ENCODE measurements at places on chromosomes 4 and X.

- no peak for DNase-seq
These were observed 58.5 kb upstream of the TTC29 start for GRCh38 chr4:147003956-147004809.

- DNase-seq: no peak
These were observed 69.7 kb upstream of the PGRMC2 start for GRCh38 chr4:128357286-128357685.

GRCh38 chrX:85591536-85591935, 212.1 kb upstream of the POF1B start:
- no peak for DNase-seq

- DNase-seq: no peak
These were observed 8.0 kb upstream of the CPEB2 start for GRCh38 chr4:14994242-14994641.

DNA sequence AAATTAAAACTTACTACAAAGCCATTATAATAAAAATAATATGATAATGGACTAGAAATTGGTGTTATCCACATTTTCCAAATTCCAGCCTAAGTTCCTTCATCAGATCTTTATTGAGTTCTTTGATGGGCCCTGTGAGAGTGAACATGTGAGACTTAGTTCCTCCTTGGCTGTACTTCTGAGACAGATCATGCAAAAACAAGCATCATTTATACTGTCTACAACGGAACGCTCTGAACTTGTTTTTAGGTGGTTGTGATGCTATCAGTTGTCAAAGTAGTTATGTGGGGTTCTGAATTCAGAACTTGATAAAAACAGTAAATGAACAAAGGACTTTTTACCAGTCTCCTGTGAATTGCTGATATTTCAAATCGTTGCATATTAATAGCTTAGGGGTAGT, 48.9 kb downstream of the JADE3 start:
- DNase-seq: no peak

GRCh38 chr4:14289708-14290107, 662.2 kb upstream of the BOD1L1 start:
- DNase-seq: no peak

GRCh38 chr4:5213087-5213595, 161.9 kb downstream of the STK32B start:
- DNase-seq: no peak

GRCh38 chrX:84363663-84364062, 138.6 kb downstream of the HDX start:
- DNase-seq: no peak

DNA sequence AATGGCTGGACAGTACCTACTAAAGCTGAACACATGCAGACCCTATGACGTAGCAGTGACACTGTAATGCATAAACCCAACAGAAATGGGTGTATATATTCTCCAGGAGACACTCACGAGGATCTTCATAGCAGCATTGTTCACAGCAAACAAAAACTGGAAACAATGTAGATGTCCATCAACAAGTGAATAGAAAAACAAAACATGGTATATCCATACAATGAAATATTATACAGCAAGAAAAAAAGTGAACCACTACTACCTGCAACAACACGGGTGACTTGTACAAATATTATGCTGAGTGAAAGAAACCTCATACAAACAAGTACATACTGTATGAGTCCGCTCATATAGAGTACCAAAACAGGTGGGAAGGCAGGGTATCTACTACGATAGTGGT, 16.5 kb downstream of the ARHGEF6 start:
- no peak for DNase-seq

DNA sequence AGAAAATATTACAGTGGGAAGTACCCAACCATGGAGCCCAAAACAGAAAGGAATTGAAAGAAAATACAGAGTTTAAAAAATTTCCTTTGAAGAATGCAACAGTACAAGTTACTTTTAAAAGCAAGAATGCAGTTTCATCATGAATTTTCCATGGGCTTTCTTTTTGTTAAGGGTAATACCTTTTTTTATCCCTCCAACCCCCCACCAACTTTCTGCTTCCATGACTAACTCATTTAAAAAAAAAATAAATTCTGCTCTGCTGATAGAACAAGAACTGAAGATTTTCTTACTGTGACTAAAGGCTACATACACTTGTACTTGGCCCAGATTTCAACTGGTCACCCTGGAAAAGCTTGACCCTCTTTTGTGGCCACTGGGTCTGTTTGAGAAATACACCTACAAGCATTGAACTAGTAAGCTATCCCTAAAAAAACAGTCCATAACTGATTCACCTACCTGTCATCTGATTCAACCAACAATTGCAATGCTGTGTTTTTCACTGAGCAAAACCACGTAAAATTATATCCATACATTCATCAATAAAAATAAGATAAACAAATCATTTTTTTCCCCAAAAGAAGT, 214.2 kb downstream of the NSUN7 start:
- DNase-seq: no peak

DNA sequence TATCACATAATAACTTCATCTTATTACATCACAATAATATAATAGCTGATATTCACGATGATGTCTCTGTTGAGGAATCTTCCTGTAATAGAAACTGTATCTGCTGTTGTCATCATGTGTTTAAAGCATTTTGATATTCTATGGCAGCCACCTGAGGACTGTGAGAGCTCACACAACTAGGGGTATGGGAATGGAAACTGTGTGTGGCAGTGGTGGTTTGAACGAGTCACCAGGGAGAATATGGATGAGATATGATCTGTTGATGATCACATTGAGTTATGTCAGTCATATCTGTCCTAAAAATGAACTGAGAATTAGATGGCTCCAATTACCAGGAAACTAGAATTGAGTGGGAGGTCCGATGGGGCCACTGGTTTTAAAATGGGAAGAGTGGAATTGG, 169.6 kb downstream of the MID1IP1 start:
- no peak for DNase-seq

- DNase-seq: no peak
These were observed 512.0 kb upstream of the NR3C2 start for GRCh38 chr4:148954011-148954749.

DNA sequence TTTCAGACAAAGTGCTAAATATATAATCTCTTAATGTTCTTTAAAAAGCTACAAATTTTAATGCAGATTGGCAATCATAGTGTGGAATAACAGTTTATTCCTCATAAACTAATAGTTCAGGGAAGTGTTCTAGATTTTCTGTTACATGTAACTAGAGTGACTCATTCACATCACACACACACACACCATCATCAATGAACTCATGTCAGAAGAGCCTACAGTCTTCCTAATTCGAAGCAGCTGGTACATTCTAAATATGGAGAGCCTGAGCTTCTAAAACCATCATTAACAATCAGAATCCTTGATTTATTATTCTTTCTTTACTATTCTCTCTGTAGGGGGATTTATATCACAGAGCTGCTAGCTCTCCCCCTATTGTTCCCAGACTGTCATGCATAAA, 49.6 kb downstream of the DKK2 start:
- DNase-seq: no peak

DNA sequence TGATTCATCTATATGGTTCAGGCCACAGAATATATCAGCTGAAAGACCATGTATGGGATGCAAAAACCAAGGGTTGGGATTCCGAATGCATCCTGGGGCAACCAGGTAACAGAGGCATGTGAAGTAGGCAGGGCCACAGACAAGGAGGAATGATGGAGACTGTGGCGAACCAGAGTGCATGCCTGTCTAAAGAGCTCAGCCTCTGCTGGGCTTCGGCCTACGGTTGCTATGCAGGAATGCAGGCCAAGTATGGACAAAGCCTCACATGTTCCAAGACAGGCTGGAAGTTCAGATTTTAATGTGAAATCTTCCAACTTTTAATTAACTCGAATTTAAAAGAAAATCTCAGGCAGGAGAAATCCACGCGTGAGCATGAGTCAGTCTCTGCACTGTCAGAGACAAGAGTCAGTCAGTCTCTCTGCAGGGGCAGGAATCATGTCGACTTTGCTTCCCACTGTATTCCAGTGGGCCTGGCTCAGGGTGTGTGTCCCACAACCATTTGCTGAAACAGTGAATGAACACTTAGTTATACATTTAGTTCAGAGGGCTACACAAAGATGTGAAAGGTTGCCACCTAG, 344.4 kb downstream of the UNC5C start:
- no peak for DNase-seq

DNA sequence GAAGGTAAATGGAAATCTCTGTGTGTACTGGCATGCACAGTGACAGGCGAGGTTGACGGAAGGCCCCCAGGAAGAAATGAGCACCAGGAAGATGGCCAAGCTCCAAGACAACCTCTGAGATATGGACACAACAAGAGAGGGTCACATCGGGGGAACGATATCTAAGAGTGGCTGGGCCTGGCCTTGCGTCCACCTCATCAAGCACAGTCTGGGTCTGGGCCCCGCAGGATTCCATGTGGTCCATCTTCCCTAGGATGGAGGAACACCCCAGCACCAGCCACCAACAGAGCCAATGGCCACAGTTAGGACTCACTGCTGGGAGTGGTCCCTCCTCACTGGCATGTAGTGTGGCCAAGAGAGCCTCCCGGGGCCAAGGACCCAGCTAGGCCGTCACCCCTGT, 272.6 kb upstream of the AGTR2 start:
- DNase-seq: no peak

GRCh38 chrX:118506805-118507480, 11.3 kb downstream of the DOCK11 start:
- no peak for DNase-seq

DNA sequence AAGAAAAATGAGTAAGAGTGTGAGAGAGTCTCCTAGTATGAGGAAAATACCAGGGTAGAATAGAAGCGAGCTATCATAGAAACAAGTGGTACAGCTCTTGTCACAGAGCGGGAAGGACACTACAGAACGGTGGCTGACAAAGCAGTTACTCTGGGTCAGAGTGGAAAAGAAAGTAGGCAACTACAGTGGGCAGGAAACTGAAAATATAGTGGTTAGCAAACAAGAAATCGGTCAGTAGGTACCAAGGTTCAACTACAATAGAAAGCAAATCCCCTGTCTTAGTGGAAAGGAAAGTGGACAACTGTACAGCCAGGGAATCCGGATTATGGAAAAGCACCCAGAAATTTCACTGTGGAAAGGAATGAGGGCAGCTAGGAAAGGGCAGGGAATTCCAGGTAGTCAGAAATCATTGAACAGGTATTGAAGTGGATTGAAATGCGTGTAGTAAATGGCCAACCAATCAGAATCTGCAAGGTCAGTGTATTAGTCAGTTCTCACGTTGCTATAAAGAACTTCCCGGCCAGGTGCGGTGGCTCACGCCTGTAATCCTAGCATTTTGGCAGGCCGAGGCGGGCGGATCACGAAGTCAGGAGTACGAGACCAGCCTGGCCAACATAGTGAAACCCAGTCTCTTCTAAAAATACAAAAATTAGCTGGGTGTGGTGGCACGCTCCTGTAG, 219.6 kb upstream of the DIAPH2 start:
- DNase-seq: no peak

GRCh38 chr4:3193531-3194203, 55.3 kb upstream of the MSANTD1 start:
- DNase-seq: no peak

- DNase-seq: no peak
These were observed 326.4 kb downstream of the PPP3CA start for GRCh38 chr4:101020956-101021355.

DNA sequence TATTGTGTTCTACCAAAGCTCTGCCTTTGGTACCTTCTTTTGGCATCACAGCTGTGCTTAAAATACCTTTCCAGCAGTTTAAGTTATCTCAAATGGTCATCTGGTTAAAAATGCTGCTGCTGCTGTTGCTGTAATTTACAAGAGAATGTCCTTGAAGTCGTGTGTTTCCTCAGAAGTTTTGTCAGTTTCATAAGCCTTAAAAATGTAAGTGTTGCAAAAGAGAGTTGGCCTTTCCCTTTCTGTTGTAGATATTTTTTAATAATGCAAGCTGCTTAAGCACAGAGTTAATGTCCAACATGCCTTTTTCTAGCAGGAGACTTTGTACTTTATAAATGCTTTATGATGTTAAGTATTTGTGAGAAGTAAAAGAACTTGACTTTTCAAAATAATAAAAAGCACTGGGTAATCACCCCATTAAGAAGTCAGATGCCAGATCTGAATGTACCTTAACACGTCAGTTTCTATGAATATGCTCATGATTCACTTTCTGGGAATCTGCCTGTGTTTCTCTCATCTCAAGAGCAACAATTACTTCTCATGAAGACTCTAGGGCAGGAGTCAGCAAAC, 35.3 kb upstream of the TENM3 start:
- DNase-seq: no peak

DNA sequence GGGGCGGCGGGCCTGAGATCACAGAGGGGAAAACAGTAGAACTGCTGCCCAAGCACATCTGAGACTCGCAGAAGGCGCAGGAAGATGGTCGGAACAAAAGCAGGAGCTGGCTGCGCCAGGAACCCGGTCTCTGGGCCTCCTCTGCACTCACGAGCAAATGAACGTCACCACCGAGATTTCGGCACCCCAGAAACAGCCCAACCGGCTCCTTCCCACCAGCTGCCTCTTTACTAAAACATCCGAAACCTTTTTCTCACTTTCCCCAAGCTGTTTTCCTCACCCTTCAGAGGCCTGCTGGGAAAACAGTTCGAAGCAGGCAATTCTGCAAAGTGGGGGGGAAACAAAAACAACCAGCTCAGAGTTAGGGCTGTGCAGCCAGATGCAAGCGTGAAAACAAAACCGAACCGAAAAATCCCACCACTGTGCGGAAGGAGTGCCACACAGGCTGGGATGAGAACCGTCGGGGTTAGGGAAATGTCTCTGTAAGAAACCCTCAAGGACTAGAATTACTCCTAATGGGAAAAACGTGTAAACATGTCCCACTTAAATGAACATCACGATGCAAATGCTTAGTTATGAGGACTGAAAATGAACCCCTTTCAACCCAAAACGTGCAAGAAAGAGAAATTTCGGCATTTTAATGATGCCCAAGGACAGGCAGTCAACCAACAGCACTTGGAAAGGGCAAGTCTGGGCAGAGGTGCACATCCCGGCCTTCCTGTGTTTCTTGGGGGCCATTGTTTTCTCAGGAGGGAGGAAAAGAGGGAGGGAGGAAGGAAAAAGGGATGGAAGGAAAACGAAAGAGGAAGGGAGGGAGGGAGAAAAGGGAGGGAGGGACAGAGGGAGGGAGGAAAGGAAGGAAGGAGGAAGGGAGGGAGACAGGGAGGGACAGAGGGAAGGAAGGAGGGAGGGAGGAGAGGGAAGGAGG, 15.8 kb downstream of the DHRSX start:
- peak; percentile 34 for DNase-seq

GRCh38 chrX:138877746-138878145, 166.2 kb upstream of the FGF13 start:
- no peak for DNase-seq

DNA sequence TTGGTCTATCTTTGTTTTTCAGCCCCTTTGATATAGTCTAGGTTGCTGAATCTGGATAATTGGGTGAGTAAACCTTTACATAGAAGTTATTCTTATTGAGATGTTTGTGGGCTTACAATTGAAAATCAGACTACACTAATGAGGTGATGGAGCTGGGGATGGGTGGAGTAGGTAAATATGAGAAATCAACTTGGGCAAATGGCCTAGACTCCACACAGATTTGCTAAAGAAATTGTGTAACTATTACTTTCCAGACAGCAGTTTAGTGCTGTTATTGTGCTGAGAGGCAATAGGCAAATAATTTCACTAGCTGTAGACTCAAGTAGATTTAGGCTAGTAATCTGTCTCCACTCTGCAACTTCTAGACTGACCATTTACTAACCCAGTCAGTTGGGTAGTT, 8.2 kb downstream of the DIAPH2 start:
- DNase-seq: no peak

Data from neural progenitor cell (in vitro differentiated cells).